ENCODE measurements at places on chromosomes 2 and 18. TPM values are rescaled to one million over a fixed set of nuclear protein-coding genes. Genes with fewer than 3 reads are reported as not detected.

GRCh38 chr2:163735685-163736432 is at the start of gene FIGN:
FIGN (minus strand) TSS chr2:163736008; CDS start chr2:163734927, 1,081 bp downstream.
- H3K4me3 ChIP-seq, result no peak within 1 kb of the TSS
- no peak for DNase-seq
- H3K36me3 ChIP-seq, result no peaks in the 10 kb centered on the region
- H3K4me1 ChIP-seq, result no peaks in the 10 kb centered on the region
- H3K27me3 ChIP-seq, result peaks cover 10% of the 10 kb centered on the region
- H3K27ac ChIP-seq, result no peak within 1 kb of the TSS

The DYNAP gene
- total RNA-seq, result not detected

DNA sequence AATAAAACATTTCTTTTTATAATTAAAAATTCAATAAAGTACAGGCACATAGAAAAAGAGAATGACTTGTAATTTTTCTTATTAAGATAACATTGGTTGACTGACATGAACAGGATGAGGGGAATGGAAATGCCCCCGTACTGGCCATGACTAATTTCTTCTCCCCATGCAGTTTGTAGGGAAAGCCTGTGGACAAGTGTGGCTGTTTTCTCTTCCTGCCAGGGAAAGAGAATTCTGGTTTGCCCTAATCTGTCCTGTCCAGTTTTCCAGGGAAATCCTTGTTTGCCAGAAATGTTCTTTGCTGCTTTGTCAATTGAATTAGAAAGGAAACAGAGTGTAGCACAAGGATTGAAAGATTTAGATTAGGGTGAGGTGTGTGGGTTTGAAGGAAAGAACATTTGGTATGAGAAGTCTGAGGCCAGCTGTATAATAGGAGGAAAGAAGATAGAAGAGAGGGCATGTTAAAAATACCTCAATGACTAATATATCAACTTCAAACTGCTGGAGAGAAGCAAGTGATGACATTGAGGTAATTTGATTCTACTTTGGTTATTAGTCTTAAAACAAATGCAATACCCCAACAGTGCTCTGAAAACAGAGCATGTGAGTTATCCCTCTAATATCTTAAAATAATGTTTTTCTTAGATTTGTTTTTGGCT is 593.9 kb upstream of the ZNF804A start:
- H3K27ac ChIP-seq, result no peak overlapping the region
- no peaks in the 10 kb centered on the region for H3K4me1 ChIP-seq
- H3K27me3 ChIP-seq, result no peaks in the 10 kb centered on the region
- no peak for DNase-seq
- no peak overlapping the region for H3K4me3 ChIP-seq

The RAB31 gene
- 2.9 TPM for total RNA-seq

- no peaks in the 10 kb centered on the region for H3K27me3 ChIP-seq
- H3K36me3 ChIP-seq, result no peaks in the 10 kb centered on the region
- DNase-seq, result no peak
- no peak overlapping the region for H3K27ac ChIP-seq
- no peaks in the 10 kb centered on the region for H3K4me1 ChIP-seq
These were observed 304.6 kb downstream of the PARD3B start for GRCh38 chr2:204849892-204850291.

The SAG gene
- 0.10 TPM for total RNA-seq

DNA sequence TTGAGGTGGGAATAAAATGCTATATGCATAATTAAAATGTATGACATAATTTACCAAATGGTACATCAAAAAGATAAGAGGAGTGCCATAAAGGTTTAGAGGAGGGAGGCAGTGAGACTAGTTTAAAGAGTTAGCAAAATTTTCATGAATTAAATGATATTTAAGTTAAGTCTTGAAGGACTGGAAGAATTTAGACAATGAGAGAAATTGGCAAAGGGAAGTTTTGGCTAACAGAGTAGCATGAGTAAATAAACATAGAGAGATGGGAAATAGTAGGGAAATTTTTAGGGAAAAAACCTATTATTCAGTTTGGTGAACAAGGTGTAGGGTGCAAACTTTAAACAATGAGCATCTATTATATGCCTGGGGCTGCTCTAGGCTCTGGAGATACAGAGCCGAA is 68.8 kb downstream of the CAVIN2 start:
- H3K27ac ChIP-seq, result no peak overlapping the region
- H3K4me1 ChIP-seq, result no peaks in the 10 kb centered on the region
- peaks cover 6% of the 10 kb centered on the region for H3K27me3 ChIP-seq
- DNase-seq, result no peak
- H3K4me3 ChIP-seq, result no peak overlapping the region

- DNase-seq, result peak; percentile 35
- no peaks in the 10 kb centered on the region for H3K27me3 ChIP-seq
- H3K4me1 ChIP-seq, result peaks cover 80% of the 10 kb centered on the region
- H3K4me3 ChIP-seq, result peak overlapping the region; percentile 68
- H3K36me3 ChIP-seq, result no peaks in the 10 kb centered on the region
These were observed 126.4 kb upstream of the MGAT5 start for GRCh38 chr2:134127496-134127895.

The CCL20 gene
- 39.7 TPM for total RNA-seq

DNA sequence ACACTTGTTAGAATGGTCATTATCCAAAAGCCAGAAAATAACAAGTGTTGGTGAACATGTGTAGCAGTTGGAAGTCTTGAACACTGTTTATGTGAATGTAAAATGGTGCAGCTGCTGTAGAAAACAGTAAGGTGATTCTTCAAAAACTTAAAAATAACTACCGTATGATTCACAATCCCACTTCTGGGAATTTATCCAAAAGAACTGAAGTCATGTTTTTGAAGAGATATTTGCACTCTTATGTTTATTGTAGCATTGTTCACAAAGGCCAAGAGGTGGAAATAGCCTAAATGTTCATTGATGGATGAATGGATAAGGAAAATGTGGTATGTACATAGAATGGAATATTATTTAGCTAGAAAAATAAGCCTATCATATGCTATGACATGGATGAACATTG is 6.3 kb upstream of the SPP2 start:
- H3K4me3 ChIP-seq, result no peak overlapping the region
- H3K4me1 ChIP-seq, result no peaks in the 10 kb centered on the region
- no peak for DNase-seq
- no peak overlapping the region for H3K27ac ChIP-seq
- no peaks in the 10 kb centered on the region for H3K27me3 ChIP-seq
- no peaks in the 10 kb centered on the region for H3K36me3 ChIP-seq

The BMP10 gene
- total RNA-seq, result not detected

DNA sequence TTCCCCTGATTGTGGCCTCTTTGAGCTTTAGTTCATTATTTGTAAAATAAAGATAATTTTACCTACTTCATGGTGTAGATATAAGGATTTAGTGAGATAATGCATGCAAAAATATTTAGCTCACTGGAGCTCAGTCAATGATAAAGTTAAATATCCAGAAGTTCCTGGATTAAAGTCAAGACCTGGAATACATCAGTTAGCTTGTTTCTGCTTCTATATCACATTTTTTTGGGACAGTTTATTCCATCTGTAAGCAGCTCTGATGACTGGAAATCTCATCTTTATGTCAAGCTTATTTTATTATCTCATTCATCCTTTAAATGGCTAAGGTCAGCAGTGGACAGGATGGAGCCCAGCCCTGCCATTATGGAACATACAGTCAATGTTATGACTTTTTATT is 152.0 kb downstream of the EVA1A start:
- H3K36me3 ChIP-seq, result no peaks in the 10 kb centered on the region
- H3K27ac ChIP-seq, result no peak overlapping the region
- DNase-seq, result no peak
- H3K4me3 ChIP-seq, result no peak overlapping the region

The RAB11FIP5 gene
- 13.1 TPM for total RNA-seq

- no peak for DNase-seq
- H3K27ac ChIP-seq, result no peak overlapping the region
- no peak overlapping the region for H3K4me3 ChIP-seq
- no peaks in the 10 kb centered on the region for H3K27me3 ChIP-seq
- no peaks in the 10 kb centered on the region for H3K36me3 ChIP-seq
These were observed 282.2 kb upstream of the ATP5MC3 start for GRCh38 chr2:175463589-175464310.

- H3K27me3 ChIP-seq, result peaks cover 6% of the 10 kb centered on the region
- no peak overlapping the region for H3K27ac ChIP-seq
- DNase-seq, result no peak
- no peak overlapping the region for H3K4me3 ChIP-seq
These were observed 293.5 kb upstream of the SLC39A10 start for GRCh38 chr2:195363496-195363895.

DNA sequence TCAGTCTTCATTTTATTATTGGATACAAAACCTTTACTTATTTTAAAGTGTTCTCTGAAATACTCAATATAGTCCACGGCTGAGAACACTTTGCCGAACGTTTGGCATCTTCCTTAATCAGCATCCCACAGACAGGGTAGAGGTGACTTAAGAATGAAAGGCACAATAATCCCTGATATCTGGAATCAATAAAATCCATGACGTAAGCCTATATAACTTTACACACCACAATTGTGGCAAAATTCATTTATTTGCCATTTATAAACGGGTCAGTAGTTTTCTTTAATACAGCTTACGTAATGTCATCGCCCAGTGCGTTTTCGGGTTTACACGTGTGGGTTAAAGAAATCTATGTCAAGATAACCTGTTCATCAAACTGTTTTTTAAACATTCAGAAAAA is 1.3 kb downstream of the MGAT4A start:
- peak overlapping the region; percentile 93 for H3K4me3 ChIP-seq
- H3K27ac ChIP-seq, result peak overlapping the region; percentile 98
- DNase-seq, result no peak
- H3K4me1 ChIP-seq, result peaks cover 54% of the 10 kb centered on the region

- H3K4me3 ChIP-seq, result no peak overlapping the region
- peaks cover 24% of the 10 kb centered on the region for H3K27me3 ChIP-seq
- H3K4me1 ChIP-seq, result no peaks in the 10 kb centered on the region
- no peaks in the 10 kb centered on the region for H3K36me3 ChIP-seq
These were observed 148.3 kb downstream of the MEIS1 start for GRCh38 chr2:66582987-66583880.

The ANKRD53 gene
- 0.34 TPM for total RNA-seq

The FIGN gene
- total RNA-seq, result not detected

- peaks cover 2% of the 10 kb centered on the region for H3K4me1 ChIP-seq
- no peak overlapping the region for H3K4me3 ChIP-seq
- DNase-seq, result no peak
- no peaks in the 10 kb centered on the region for H3K27me3 ChIP-seq
- no peaks in the 10 kb centered on the region for H3K36me3 ChIP-seq
These were observed 48.5 kb downstream of the HS6ST1 start for GRCh38 chr2:128269990-128270671.

GRCh38 chr2:189128970-189129369 is 50.6 kb downstream of the COL5A2 start:
- H3K27me3 ChIP-seq, result peaks cover 6% of the 10 kb centered on the region
- H3K4me3 ChIP-seq, result no peak overlapping the region
- H3K36me3 ChIP-seq, result no peaks in the 10 kb centered on the region
- no peaks in the 10 kb centered on the region for H3K4me1 ChIP-seq

The IL36G gene
- not detected for total RNA-seq

DNA sequence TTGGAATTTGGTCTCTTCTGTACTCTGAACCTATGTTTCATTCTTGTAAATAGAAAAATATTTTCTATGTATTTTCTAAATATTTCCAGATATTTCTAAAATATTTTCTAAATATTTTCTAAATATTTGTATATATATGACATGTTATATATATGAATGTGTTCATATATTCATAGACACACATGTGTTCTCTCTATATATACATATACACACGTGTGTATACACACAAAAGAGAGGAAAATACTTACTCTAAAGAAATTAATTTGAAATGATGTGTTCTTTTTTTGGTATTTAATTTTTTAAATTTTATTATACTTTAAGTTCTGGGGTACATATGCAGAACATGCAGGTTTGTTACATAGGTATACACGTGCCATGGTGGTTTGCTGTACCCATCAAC is 589.6 kb downstream of the LRRTM4 start:
- DNase-seq, result no peak
- H3K27me3 ChIP-seq, result no peaks in the 10 kb centered on the region
- no peak overlapping the region for H3K27ac ChIP-seq
- no peaks in the 10 kb centered on the region for H3K36me3 ChIP-seq

- no peak for DNase-seq
- no peak overlapping the region for H3K4me3 ChIP-seq
- H3K4me1 ChIP-seq, result no peaks in the 10 kb centered on the region
- no peak overlapping the region for H3K27ac ChIP-seq
These were observed 1113.9 kb upstream of the ACVR2A start for GRCh38 chr2:146730882-146731281.

DNA sequence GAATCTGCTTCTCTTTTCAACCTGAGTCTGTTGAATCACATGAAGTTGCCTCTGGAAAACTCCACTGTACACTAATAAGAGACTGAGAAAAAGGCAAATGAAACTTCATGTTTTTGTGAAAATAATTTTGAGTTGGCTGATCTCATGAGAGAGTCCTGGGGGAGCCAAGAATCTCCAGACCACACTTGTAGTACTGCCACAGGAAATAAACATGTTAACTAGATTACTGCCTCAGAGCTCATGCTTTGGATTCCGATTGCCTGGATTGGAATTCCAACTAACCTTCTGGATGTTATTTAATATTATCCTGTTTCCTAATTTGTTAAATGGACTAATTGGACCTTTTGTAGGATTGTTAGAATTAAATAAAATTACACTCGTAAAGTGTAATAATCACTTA is 25.2 kb downstream of the NUP35 start:
- no peaks in the 10 kb centered on the region for H3K27me3 ChIP-seq
- H3K27ac ChIP-seq, result no peak overlapping the region
- no peak for DNase-seq
- no peak overlapping the region for H3K4me3 ChIP-seq

DNA sequence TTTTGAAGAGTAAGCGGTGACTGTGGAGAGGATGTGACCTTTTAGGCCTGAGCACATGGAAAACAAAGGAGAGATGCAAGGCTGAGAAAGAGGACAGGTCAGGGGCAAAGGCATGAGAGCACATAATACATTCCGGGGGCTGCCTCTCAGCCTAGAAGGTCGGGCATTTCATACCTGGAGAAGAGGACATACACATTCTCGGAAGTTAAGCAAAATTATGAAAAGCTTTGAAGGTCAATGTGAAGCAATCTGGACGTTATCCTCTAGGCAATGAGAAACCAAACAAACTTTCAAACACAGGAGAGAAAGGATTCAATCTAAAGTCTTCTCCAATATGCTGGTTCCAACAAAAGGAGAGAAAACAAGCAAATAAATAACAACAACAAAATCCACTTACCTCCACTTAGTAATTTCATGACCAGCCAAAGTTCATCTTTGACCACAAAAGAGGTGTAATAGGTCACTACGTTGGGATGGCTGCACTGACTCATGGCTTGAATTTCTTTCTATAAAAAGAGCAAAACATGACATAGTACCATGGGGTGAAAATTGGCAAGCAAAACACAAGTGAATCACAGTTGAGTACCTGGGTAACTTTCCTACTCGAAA is 80.4 kb downstream of the STK39 start:
- H3K27ac ChIP-seq, result peak overlapping the region; percentile 53
- H3K4me1 ChIP-seq, result peaks cover 33% of the 10 kb centered on the region
- peaks cover 7% of the 10 kb centered on the region for H3K36me3 ChIP-seq
- no peak for DNase-seq
